ENCODE measurements at places on chromosomes 3 and 15.

DNA sequence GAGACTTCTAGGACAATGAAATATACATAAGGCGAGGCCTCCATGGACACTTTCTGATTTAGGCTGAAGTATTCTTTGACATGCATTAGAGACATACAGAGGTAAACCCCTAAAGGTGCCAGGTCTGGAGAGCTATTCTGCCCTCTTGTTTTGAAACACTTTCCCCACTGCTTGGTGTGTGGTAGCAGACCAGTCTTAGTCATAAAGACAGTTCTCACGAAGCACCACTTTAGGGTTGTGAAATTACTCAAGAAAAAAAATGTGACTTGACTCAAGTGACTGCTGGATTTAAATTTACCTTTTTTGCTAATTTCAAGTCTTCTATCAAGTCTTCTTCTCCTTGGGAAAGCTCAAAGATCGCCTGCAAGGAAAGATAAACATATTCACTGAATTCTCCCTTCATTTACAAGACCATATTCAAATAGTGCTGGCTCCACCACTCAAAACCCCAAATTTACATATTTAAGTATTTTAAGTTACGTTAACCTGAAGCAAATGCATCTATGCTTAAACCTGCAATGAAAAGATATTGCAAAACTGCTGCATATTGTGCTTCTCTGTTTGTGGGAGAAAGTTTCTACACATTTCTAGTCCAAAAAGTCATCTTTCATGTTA lies 48.4 kb downstream of the ARHGEF3 start:
- DNase-seq = no peak

DNA sequence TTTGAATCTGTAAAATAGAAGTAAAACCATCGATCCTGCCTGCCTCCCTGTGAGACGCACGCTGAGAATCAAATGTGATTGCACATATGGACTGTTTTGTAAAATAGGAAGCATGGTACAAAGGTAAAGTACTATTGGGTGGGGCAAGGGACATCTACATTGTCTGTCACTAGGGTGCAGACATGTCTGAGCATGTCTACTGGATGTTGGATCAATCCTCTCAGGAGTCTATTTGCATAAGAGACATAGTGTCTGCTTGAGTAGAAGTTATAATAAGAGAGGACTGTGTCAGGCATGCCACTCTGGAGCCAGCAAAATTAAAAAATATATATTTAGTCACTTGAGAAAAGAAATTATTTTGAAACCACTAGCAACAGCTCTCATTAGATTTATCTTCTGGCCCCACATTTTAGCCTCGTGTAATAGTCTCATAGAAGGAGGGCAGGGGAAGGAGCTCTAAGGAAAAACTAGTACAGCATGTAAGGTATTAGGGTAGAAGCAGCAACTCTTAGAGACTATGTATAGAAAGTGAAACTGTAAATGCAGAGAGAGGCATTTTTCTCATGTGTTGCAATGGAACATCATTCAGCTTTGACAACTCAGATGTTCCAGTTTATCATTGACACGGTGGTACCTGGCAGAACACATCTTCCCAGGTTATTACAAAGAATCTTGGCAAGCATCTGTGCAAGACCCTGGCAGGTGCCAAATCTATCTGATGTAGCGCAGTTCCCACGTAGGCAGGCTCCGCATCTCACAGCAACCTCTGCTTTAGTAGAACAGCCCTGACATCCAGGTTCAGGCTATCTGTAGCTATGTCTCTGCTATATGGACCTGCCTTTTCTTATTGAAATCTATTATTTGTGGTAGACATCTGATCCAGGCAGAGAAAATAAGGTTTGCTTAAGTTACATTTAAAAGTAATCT lies 85.2 kb upstream of the CHL1 start:
- DNase-seq = no peak

GRCh38 chr15:85408270-85408746 lies 27.9 kb downstream of the AKAP13 start:
- no peak for DNase-seq

DNA sequence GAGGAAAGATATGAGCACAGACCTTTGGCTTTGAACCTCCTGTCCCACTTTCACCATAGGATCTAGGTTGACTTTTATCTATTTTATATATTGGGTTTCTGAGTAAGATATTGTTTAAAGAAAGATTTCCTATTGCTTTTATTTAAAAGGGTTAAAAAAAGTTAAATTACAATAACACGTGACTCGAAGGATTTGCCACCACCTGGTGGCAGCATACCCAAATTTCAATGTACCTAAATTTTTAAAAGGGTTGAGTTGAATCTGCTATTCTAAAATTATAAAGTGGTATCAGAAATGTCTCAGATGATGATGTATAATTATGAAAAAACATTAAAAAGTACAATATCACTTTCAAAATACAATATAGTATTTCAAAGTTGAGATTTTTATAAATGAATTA lies 368.4 kb downstream of the MECOM start:
- no peak for DNase-seq

GRCh38 chr3:146505516-146505915 lies 36.2 kb upstream of the PLSCR2 start:
- DNase-seq = no peak
